ENCODE measurements at places on chromosomes 16 and 17.

DNA sequence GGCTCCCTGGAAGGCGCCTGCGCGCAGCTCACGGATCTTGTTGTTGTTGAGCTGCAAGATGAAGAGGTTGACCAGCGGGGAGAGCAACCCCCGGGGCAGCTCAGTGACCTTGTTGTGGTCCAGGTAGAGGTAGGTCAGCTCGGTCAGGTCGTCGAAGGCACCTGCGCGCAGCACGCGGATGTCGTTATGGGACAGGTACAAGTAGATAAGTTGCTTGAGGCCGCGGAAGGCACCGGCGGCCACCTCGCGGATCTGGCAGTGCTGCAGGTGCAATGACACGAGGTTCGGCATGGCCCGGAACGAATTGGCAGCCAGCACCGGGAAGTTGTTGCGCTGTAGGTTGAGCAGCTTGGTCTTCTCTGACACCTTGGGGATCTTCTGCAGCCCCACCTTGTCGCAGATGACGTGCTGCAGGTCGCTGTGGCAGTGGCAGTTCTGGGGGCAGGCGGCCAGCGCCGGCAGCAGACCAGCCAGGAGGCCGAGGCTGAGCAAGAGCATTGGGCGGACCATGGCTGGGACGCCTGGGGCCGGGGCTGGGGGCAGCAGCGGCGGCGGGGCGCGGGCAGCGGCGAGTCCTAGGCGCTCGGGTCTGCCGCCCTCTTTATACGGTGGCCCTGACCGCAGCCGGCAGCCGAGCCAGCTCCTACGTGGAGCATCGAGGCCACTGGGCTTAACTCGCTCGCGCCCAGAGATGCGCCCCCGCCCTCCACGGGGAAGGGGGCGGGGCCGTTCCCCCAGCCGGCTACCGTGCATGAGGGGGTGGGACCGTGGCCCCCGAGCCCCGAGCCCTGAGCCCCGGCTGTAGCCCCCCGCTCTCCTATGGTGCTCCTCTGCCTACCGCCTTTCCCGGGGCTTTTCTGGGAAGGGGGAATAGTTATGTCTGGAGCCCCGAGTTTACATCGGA is at the start of gene CHAD:
Gene CHAD, minus strand, starts transcription at position 577 of the 904 bp plus-strand sequence. Its CDS starts 67 bp downstream, at position 510.
- DNase-seq = no peak

DNA sequence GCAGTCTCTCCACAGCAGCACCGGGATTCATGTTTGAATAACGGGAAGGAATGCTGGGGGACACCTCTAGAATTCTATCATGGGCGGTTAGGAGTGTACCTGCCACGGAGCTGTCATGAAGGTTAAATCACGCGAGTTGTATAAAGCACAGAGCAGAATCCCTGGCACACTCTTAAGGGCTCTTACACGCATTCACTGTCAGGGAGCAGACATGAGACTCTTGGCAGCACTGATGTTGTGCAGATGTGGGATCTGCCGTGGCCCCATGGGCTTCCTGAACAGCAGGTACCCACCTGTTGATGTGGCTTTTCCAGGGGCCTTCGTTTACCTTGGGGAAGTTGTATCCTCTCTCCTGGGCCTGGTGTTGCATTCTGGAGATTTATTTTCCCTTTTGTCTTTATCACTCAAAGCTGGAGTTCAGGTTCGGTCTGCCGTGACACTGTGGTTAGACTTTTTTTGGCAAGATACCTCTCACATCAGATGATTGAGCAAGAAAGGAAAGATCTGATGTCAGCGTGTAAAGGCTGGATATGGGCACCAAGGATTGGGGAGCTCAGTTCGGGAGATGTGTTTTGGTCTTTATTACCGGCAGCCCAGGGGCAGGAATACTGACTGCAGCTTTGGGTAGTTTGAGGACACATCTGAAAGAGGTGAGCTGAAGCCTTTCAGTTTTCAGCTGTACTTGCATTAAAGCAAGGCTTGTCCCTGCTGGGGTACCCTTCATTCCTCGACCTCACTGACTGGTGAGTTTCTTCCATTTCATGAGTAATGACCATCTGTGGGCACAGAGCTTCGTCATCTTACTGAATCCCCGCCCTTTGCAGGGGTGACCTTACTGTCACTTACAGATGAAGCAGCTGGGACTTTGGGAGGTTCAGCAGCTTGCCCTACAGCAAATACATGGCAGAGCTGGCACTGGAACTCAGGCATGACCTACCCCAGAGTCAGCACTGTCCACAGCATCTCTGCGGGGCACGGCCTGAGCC is 19.3 kb downstream of the KNOP1 start:
- DNase-seq = no peak

DNA sequence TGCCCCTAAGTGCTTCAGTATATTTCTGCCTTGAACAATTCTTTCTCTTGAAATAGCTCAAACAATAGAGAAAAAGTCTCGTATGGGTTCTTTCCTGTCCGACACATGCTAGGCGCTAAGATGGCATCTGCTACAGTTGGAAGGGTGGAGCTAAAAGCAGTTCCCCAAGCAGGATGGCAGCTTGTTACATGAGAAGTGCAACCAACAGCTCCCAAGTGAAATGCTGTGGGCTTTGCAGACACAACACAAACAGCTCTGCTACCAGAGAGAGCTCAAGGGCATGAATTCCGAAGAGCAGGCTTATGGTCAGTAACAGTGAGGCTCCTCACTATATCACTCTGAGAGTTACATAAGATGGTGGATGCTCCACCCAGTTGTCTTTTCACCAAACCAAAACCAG is 83.8 kb downstream of the VPS53 start:
- no peak for DNase-seq

DNA sequence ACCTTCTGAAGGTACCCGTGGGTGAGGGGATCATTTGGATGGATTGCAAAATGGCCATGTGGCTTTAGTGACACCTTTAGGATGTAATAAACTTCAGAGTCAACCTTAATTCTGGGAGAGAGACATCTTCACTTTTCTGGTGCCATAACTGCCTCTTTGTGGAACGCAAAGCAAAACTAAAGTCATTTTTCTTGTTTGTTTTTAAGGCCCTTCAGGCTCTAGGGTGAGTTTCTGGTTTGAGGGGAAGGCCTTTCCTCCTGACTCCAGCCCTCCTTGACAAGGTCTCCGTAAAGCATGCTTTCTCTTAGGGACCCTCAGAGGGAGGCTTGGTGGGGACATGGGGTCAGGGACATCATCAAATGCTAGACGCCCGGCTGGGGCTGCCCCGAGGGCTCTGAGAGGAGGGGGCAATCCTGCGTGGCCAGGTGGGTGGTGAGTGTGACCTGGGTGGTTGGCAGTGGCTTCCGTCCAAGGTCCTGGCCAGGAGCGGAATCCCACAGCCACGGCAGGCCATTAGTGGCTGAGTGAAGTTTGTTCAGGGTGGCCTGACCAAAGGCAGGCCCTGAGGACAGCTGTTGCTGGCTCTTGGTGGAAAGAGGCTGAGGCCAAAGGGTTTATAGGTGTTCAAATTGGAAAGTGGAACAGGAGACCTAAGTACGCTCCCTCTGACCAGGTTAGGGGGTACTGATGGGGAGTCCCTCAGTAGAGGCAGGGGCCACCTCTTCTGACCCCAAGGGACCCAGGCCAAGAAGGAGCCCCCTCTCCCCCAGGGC is 112.2 kb downstream of the METRNL start:
- no peak for DNase-seq

DNA sequence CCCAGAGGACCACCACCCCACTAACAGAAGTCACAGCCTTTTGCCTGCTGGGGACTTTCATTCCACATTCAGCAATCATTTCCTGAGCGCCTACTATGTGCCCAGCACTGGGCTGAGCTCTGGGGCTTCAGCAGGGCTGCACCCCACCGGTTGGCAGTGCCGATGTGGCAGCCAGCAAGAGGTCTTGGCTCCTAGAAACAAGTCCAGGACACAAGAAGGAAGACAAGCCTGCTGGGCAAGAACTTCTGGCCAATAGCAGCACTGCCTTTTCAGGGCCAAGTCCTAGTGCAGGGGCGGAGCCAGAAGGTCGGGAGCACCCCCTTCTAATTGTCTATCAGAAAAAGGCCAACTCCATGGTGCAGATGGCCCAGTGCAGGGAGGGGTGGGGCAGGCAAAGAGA is 13.0 kb upstream of the HOXB9 start:
- no peak for DNase-seq

GRCh38 chr17:41049110-41049509 is 2.0 kb upstream of the KRTAP2-1 start:
- DNase-seq = no peak

DNA sequence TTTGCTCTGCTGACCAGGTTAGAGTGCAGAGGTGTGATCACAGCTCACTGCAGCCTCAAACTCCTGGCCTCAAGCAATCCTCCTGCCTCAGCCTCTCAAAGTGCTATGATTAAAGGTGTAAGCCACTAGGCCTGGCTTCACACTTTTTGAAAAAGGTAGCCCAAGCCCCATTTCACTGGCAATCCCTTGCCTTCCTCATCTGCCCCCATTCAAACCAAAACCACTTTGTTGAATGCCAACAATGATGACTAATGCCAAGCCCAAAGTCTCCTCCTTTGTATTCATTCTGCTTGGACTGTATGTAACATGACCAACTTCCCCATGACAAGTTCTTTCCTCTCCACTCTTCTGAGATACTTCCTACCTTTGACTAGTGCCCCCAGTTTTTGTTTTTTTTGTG is 33.1 kb downstream of the N4BP1 start:
- DNase-seq = no peak

GRCh38 chr17:60108712-60109111 is 30.0 kb upstream of the HEATR6 start:
- DNase-seq = no peak

DNA sequence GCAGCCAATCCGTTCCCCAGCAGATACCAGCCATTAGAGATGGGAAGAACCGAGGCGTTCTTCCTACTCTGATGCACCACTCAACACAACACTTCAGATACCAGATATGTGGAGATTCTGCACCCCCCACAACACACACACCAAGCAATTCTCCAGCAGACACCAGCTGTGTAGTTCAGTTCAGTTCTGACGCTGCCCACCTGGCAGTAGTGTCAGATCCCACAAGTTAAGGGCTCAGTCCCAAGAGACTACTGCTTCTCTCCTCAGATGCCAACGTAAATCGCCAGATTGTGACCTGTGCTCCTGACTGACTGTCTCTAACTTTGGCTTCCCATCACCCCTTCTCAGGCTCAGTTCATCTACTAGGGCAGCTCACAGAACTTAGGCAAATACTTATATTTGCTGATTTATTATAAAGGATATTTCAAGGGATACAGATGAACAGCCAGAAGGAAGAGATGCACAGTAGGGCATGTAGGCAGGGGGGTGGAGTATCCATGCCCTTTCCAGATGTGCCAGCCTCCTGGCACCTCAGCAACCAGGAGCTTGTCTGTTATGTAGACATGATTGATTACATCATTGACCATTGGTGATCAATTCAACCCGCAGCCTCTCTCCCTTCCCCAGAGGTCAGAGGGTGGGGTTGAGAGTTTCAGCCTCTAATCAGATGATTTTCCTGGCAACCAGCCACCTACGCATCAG is 110.6 kb downstream of the PRKCA start:
- no peak for DNase-seq

- no peak for DNase-seq
Measured at GRCh38 chr17:54194268-54194667, 371.5 kb downstream of the KIF2B start.

DNA sequence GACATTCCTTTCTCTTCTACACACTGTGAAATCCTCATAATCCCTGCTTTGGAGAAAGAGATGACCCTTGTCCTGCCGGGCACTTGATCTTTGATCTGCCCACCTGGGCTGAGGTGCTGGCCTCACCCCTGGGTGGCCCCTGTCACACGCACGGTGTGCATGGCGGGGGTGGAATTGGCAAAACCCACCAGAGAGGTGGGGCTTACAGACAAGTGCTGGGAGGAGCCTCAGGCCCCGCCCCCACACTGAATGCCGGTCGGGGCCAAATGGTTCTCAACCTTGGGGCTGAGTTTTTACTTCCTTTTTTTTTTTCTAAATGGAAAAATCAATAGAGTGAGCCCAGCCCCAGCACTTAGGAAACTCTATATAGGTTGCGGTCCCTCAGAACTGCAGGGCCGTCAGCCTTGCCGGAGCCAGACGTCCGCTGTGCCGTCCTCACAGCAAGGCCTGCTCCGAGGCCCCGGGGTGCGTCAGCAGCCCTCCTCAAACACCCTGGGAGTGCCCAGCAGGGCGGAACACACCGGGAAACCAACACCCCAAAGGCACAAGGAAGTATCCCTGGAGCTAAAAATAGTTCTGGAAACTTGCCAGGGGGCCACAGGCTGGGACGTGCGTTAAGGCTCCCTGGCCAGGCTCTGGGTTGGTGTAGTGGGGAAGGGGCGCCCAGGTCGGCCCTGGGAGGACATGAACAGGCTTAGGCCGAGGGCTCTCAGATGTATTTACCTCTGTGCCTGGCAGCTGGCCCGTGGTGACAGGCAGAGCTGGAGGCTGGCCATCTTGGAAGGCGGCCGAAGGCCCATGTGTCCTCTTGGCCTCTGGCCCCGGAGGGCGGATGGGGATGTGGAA is 11.0 kb downstream of the GPRC5C start:
- peak; percentile 83 for DNase-seq

DNA sequence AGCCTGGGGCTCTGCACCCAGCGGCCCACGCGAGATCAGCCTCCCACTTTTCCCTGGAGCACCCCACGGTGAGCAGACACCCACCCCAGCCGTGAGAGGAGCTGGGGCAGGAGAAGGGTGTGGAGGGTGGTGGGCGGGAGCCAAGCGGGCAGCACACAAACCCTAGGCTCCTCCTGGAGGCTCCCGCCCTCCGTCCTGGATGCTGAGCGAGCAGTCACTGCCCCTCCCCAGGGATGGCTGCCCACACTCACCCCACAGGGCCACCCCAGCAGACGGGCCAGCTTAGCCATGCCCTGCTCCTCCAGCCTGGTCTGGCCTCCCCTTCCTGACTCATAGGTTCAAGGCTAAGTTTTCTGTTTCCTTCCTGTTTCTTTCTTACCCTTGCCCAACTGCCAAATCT is 15.7 kb upstream of the ABCC3 start:
- no peak for DNase-seq

- DNase-seq = no peak
Measured at GRCh38 chr16:14071576-14072271, 605 bp downstream of the MRTFB start.

- DNase-seq = no peak
Measured at GRCh38 chr17:64130559-64131001, 636 bp upstream of the ERN1 start.
